GM23338 (cell line): ENCODE measurements at places on chromosomes 7 and 10. TPM values are rescaled to one million over a fixed set of nuclear protein-coding genes. Genes with fewer than 3 reads are reported as not detected.

- H3K4me1 ChIP-seq, result no peaks in the 10 kb centered on the region
- no peak for DNase-seq
- H3K27me3 ChIP-seq, result no peaks in the 10 kb centered on the region
- H3K4me3 ChIP-seq, result no peak overlapping the region
These were observed 16.4 kb downstream of the PRSS2 start for GRCh38 chr7:142787034-142787768.

GRCh38 chr10:102046095-102046494 lies 9.9 kb downstream of the ARMH3 start:
- no peaks in the 10 kb centered on the region for H3K27me3 ChIP-seq
- no peaks in the 10 kb centered on the region for H3K36me3 ChIP-seq
- DNase-seq, result no peak
- no peak overlapping the region for H3K27ac ChIP-seq

TPST1 gene
- total RNA-seq, result 19.2 and 20.4 TPM in 2 replicates

GSAP gene
- total RNA-seq, result 1.1 and 1.2 TPM in 2 replicates

PRXL2A gene
- total RNA-seq, result 31.8 and 40.1 TPM in 2 replicates
